ENCODE measurements at places on chromosomes 2 and 18. TPM values are rescaled to one million over a fixed set of nuclear protein-coding genes. Genes with fewer than 3 reads are reported as not detected.

- no peak for DNase-seq
Measured at GRCh38 chr2:189661957-189662321, 680 bp downstream of the ASNSD1 start.

GRCh38 chr18:58716060-58716756, 44.9 kb downstream of the MALT1 start:
- no peak for DNase-seq

DNA sequence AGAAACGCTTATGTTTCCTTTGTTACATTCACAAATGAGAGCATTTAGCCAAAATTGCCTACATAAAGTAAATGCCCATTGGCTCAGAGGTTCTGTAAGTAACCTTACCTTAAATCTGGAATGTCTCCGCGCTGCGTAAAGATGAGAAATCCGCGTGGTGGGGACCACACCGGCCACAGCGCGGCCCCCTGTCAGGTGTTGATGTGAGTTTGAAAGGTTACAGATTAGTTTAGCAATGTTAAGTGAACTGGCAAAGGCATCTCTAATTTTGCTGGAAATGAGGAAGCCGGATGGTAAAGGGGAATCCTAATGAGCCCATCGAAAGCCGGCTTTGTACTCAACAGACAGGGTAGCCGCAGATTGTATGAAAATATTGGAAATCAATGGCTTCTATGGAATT, 11.8 kb downstream of the SALL3 start:
- no peak for DNase-seq

- DNase-seq = no peak
Measured at GRCh38 chr18:23317975-23318675, 135.0 kb upstream of the RIOK3 start.

The GYPC gene
- 23.2 TPM for total RNA-seq

DNA sequence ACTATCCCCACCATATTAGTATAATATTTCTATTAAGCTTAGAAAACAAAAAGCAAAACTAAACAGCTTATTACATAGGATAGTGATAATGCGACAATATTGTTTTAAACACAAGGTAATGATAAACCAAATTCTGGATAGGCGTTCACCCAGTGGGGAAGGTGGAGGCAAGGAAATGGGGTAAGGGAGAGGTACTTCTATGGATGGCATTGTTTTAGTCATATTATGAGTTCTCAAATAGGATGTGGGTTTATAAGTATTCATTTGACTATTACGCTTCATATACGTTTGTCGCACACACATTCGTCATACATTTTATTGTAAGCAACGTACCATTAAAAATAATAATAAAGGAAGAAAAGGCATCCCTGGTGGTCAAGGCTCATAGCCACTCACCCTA, 88.8 kb upstream of the DNMT3A start:
- DNase-seq = no peak

- no peak for DNase-seq
Measured at GRCh38 chr2:231966886-231967285, 5.4 kb downstream of the DIS3L2 start.

The ATP8B1 gene
- total RNA-seq = 13.5 TPM

DNA sequence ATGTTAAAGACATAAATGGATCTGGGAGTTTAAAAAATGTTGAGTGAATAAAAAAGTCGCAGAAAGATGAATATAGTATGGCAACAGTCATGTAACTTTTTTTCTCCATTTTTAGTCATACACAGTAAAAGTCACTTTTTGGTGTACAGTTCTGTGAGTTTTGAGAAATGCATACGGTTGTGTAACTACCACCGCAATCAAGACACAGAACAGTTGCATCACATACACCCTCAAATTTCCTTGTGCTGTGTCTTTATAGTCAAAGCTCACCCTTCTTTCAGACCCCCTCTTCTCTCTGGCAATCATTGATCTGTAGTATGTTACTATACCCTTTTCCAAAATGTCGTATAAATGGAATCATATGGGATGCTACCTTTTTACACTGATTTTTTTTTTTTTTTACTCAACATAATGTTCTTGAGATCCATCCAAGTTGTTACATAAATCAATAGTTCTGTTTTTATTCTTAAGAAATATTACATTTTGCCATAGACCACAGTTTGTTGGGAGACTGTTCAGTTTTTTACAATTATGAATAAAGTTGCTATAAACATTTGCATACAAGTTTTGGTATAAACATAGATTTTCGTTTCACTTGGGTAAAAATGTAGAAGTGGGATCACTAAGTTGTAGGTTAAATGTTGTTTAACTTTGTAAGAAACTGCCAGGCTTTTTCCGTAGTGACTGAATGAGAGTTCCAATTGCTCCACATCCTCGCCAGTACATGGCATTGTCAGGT, 35.4 kb upstream of the AGFG1 start:
- DNase-seq = no peak

The DNAJC5G gene
- not detected for total RNA-seq

GRCh38 chr2:26542676-26543505, 65.0 kb upstream of the OTOF start:
- DNase-seq = peak; percentile 49

The SPRED2 gene
- total RNA-seq = 66.7 TPM

The PLCD4 gene
- 0.07 TPM for total RNA-seq

- no peak for DNase-seq
Measured at GRCh38 chr2:190979906-190980629, 33.9 kb downstream of the STAT1 start.

Measured in endodermal cell (in vitro differentiated cells).